GM20000 (cell line): ENCODE measurements at places on chromosomes 16 and 17.
A peak's percentile ranks its signal among the peaks of the same experiment; 100 is the strongest.

DNA sequence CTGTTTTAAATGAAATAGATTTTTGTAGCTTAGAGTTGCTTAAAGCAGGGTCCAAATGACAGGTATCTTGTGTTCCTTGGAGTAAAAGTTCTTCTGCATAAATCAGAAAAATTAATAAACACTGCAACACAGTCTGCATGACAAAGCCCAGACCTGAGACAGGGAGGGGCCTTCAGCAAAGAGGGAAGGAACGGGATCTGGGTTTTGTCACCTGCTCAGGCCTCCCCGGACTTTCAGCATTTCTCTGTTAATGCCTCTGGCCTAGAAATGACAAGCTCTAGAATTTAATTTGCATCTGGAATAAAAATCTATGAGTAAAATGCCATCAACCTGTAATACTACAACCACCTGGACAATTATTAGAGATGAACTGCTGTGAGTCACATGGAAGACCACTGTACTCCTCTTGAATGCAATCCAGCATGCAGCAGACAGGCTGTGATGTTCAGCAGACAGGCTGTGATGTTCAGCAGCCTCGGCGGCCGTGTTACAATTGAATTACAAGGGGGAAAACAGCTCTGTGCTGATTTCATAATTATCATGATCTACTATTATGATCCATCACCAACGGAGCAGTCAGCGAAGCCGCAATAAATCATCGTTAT is 170.2 kb downstream of the TOX3 start:
- DNase-seq: no peak

DNA sequence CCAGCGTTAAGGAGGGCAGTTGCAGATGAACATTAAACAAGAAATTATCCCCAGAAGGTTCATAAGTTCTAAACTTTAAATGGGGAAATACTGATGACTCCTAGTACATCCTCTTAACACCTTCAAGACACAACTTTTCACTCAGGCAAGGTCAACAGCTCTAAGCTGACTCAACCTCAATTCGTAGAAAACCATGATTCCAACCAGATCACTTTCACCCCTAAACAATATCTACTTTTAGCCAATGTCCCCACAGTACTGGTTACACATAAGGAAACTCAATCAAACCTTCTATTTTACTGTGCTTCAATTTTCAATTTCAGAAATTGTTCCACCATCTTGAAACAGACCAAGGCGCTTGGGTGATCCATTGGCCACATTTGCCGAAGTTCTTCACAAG is 2.3 kb downstream of the CDYL2 start:
- no peak for DNase-seq

DNA sequence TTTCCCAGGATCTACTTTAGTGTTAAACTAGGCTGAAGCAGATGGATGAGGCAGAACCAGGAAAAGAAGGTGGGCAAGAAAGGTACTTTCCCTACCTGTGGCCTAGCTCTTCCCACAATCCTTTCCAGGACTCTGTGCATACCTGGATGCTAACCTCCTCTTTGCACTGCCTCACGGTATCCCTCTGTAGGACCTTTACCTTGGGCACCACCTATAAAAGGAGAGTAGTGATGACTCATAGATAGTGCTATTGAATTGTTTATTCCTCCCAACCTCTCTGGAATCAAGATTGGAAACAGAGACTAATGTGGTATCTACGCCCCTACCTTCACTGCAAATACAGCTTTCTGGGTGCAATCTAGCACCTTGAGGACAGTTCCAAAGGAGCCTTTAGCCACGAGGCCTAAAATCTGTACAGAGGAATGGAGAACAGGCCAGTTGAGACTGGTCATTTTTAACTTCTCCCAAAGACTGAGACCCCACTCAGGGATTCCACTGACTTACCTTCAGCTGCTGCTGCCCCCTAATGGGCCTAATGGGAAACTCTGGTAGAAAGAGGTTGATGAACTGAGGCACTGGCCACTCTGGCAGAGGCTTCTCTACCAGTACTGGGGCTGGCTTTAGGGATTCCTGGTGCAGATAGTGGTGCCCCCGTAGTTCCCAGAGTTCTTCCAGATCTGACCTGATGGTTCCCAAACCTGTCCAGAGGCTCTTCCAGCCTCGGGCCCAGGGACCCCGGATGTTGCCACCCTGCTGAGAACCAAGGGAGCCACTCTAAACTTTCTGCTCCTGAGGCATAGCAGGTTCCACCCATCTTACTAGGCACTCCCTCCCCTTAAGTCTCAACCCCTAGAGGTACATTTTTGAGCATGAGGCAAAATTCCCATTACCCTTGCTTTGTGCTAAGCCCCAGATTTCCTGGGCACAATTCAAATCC is 781 bp downstream of the RSKR start:
- peak; percentile 53 for DNase-seq

GRCh38 chr16:21190599-21190998 is 20.8 kb downstream of the ZP2 start:
- DNase-seq: no peak

- DNase-seq: no peak
Observed at GRCh38 chr17:61251939-61252865, 147.4 kb upstream of the TBX2 start.

DNA sequence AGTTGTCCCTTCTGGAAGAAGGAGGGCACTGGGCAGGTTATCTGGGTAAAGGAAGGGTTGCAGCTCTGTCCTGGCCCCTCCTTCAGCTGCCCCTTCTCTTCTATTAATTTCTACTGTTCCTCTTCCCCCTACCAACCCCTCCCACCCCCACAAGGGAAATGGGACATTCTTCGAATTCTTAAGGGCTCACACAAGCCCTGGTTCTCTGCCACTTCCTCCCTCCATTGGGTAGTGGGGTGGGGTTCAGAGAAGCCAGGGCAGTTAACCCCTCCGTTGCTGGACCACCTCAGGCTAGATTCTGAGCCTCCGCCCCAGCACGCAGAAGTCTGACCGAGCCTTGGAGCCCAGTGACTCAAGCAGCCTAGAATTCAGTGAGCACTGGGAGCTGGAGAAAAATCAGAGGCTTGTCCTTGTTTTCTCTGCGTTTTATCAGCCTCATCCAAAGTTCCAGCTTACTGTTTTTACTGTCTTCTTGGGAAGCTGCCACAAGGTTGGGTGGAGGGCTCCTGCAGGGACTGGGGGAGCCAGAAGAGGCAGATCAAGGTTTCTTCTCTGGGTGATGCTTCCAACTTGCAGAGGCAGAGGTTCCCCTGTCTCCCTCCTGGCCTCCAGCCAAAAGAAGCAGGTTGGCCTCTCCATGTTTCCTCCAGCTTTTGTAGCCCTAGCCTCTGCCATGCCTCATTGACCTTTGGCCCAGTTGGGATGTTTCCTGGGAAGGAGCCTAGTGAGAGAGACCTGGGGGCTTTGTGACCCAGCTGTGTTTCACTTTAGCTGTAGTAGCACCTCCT is 10.2 kb downstream of the LASP1 start:
- DNase-seq: no peak

- DNase-seq: no peak
Observed at GRCh38 chr16:23832882-23833281, 2.9 kb upstream of the PRKCB start.
